CD8-positive, alpha-beta memory T cell (primary cell): ENCODE measurements at places on chromosomes 2 and 18.

- no peak for DNase-seq
Observed at GRCh38 chr2:2502201-2502549, 171.1 kb upstream of the MYT1L start.

GRCh38 chr2:205868773-205869333 is 186.6 kb downstream of the NRP2 start:
- DNase-seq, result no peak

- DNase-seq, result no peak
Observed at GRCh38 chr18:48885266-48885923, 65.4 kb downstream of the SMAD7 start.

DNA sequence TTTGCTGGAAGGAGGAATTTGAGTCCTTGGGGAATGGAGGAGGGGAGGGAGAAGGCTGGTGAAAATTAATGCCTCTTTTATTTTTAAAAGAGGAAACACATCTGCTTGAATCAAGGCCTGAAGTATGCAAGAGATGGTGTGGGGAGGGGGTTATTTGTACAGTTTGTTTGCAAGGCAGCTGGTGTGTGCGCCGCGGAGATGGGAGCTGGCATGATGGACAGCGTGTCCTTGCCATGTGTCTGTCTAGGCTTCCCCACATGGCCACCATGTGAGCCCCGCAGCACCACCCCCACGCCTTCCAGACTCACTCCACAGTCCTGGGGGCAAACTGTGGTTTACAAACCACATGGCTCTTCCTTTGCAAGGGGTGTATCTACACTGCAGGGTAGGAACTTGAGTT is 154.8 kb upstream of the APCDD1 start:
- no peak for DNase-seq

- DNase-seq, result no peak
Observed at GRCh38 chr18:9709304-9709877, 1.3 kb downstream of the RAB31 start.
